Epithelial cell of prostate (primary cell): ENCODE measurements at places on chromosomes 7 and 10.

DNA sequence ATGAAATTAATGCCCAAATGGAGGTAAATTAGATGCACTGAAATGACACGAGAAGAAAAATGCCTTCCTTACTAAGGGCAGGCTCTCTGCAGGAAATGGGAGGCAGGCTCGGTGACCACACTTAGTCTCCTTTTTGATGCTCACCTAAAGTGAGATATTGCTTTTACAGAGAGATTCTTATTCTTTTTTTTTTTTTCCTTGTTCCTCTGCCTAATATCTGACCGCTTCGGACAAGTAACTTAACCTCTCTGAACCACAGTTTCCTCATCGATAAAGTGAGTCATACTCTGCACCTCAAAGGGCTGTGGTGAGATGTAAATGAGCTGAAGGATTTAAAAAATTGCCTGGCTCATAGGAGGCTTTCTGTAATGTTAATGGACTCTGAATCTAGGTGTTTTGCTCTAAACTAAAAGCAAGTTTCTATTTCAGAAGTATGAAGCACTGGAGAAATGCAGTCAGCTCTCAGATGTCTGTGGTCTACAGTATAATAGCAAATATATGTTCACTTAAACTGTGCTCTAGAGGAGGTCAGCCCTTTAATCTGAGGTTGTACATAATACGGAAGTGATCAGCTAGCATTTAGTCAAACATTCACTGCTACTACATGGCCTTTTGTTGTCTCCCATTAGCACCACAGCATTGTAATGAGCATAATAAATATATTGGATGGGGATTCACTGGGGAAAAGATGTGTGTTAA lies 23.2 kb downstream of the NKX2-3 start:
- no peak for DNase-seq

DNA sequence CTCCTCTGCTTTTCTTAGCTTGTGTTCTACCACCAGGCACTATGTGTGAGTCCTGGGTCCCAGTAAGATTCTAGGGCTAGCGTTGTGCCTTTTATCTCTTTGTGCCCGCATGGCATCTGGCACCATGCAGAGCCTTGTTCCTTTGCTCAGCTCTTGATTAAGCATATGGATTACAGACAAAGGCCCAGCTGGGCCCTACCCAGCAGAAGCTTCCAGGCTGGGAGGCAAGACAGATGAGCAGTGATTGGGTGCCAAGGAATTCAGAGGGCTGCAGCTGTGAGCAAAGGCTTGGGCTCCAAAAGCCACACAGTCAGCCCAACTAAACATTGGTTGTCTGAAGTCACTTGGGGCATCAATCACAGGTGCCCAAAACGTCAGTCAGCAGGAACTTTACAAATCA lies 2.0 kb downstream of the ACSM6 start:
- no peak for DNase-seq

- DNase-seq = no peak
These were observed 13.4 kb downstream of the SERPINE1 start for GRCh38 chr7:101140339-101140699.

GRCh38 chr7:139648941-139649425 lies 125.5 kb downstream of the CLEC2L start:
- DNase-seq = no peak

- no peak for DNase-seq
These were observed 56.2 kb upstream of the SEPHS1 start for GRCh38 chr10:13404305-13404759.

- no peak for DNase-seq
These were observed 199.2 kb downstream of the MALRD1 start for GRCh38 chr10:19247843-19248242.

DNA sequence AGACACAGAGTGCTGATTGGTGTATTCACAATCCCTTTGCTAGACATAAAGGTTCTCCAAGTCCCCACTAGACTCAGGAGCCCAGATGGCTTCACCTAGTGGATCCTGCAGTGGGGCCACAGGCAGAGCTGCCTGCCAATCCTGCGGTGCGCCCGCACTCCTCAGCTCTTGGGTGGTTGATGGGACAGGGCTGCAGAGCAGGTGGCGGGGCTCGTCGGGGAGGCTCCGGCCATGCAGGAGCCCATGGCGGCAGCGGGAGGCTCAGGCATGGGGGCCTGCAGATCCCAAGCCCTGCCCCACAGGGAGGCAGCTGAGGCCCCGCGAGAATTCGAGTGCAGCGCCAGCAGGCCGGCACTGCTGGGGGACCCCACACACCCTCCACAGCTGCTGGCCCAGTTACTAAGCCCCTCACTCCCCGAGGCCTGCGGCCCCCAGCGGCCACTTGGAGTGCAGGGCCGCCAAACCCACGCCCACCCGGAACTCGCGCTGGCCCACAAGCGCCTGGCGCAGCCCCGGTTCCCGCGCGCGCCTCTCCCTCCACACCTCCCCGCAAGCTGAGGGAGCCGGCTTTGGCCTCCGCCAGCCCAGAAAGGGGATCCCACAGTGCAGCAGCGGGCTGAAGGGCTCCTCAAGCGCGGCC lies 7.7 kb upstream of the BET1 start:
- DNase-seq = no peak

- DNase-seq = no peak
These were observed 179.9 kb downstream of the SKAP2 start for GRCh38 chr7:26684447-26684846.

DNA sequence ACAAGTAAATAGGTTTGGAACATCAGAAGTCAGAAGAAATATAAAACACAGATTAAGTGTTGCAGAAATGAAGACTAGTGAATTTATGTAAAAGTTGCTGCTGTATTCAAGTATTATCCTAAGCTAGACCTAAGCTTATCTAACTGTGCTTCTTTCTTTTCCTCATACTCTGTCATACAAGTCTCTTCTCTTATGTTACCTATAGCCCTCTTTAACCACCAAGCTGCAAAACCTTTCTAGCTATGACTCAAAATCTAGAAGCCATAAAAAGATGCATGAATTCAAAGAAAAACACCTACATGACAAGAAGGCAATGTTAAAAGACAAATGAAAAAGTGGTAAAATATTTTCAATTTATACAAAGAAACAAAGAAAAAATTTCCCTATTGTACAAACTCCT lies 23.0 kb downstream of the DENND11 start:
- no peak for DNase-seq

- DNase-seq = peak; percentile 73
These were observed 116.2 kb downstream of the FAM107B start for GRCh38 chr10:14658331-14659127.

DNA sequence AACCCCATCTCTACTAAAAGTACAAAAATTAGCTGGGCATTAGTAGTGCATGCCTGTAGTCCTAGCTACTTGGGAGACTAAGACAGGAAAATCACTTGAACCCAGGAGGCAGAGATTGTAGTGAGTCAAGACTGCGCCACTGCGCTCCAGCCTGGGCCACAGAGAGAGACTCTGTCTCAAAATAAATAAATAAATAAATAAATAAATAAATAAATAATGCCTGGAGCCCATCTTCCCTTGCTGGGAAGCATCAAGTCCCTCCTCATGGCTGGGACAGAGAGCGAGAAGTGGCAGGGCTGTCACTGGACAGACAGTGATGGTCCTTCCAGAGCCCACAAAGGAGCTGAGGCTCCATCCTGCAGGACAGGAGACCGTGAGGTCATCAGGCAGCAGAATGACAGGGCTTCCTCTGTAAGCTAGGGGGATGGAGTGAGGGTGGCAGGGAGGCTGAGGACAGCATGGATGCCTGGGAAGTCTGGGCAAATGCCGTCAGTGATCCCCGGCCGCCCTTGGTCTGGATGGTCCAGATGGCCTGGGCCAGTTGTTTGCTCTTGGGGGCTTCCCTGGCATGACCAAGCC lies 36.4 kb upstream of the ELN start:
- no peak for DNase-seq

- DNase-seq = no peak
These were observed 48.3 kb downstream of the CSTF2T start for GRCh38 chr10:51651063-51651462.
